ENCODE measurements at places on chromosomes 2 and 18. TPM values are rescaled to one million over a fixed set of nuclear protein-coding genes. Genes with fewer than 3 reads are reported as not detected.

The UGT1A4 gene
- 0.93 TPM for total RNA-seq

The GPR35 gene
- 64.4 TPM for total RNA-seq

The RPE gene
- total RNA-seq: 47.5 TPM

The DUSP19 gene
- total RNA-seq: 2.0 TPM

The EGR4 gene
- total RNA-seq: not detected

The CHRND gene
- not detected for total RNA-seq

The TSPYL6 gene
- not detected for total RNA-seq

The RUFY4 gene
- total RNA-seq: not detected

The GKN2 gene
- total RNA-seq: not detected

The IL1R1 gene
- total RNA-seq: 13.9 TPM

The ACMSD gene
- total RNA-seq: not detected

The CPO gene
- not detected for total RNA-seq

The REG3A gene
- total RNA-seq: 0.79 TPM

The CRYGD gene
- total RNA-seq: not detected

The CWC22 gene
- 13.4 TPM for total RNA-seq

The KCNS3 gene
- 10.7 TPM for total RNA-seq

The LHCGR gene
- total RNA-seq: not detected

The MEX3C gene
- total RNA-seq: 21.3 TPM

The FLACC1 gene
- total RNA-seq: 0.32 TPM

The POTEE gene
- total RNA-seq: 0.22 TPM

The NAB1 gene
- total RNA-seq: 31.7 TPM

The TWSG1 gene
- 25.1 TPM for total RNA-seq

The SERPINB8 gene
- total RNA-seq: 9.2 TPM

The DOK1 gene
- total RNA-seq: 26.5 TPM

The SPP2 gene
- not detected for total RNA-seq

DNA sequence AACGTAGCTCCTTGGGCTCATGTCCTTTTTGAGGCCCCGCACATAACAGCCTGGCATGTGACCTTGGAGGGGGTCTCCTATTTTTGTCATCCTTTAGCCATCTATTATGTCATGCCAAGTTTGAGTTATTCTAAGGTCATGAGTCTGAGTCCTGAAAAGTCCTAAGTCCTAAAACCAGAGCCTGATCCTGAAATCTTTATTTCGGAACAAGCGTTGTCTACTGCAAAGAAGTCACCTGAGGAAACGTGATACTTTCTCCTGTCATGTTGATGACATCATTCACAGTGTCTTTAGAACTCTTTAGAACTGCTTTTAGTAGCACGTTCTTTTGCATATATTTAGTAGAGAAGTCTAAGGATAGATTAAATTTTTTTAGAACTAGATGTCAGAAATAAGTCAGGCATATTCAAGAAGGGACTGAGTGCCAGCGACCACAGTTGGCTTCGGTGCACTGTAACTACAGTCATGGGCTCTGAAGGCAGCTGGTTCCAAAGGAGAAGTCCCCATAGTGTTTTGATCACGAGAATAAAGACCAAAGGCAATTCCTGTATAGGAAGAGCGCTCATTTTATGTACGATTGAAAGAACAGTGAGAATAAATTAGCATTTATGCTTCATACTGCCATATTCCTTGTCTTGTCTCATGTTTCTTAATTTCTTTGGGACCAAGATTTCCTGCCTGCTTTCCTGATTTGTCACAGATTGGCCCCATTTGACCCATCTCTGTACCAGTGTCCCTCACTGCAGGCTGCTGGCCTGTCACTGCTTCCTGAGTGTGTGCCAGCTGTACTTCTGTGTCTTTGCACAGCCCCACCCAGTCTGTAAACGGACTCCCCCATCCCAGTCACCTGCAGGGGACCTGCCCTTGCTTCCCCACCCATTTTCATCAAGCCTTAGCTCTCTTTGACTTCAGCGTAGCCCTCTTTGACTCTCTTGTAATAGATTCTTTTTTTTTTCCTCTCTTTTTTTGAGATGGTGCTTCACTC, 75.8 kb downstream of the ASAP2 start:
- no peak overlapping the region for H3K4me3 ChIP-seq
- H3K36me3 ChIP-seq: no peaks in the 10 kb centered on the region
- no peaks in the 10 kb centered on the region for H3K27me3 ChIP-seq
- DNase-seq: peak; percentile 85

- H3K27me3 ChIP-seq: peaks cover 75% of the 10 kb centered on the region
- H3K27ac ChIP-seq: peak overlapping the region; percentile 61
- no peaks in the 10 kb centered on the region for H3K36me3 ChIP-seq
- H3K4me1 ChIP-seq: peaks cover 17% of the 10 kb centered on the region
- no peak overlapping the region for H3K4me3 ChIP-seq
Observed at GRCh38 chr2:66578054-66578686, 143.2 kb downstream of the MEIS1 start.

GRCh38 chr2:98277162-98277859, 68.9 kb upstream of the CNGA3 start:
- H3K36me3 ChIP-seq: no peaks in the 10 kb centered on the region
- no peak overlapping the region for H3K4me3 ChIP-seq
- H3K27ac ChIP-seq: peak overlapping the region; percentile 55
- H3K27me3 ChIP-seq: no peaks in the 10 kb centered on the region
- peaks cover 4% of the 10 kb centered on the region for H3K4me1 ChIP-seq
- peak; percentile 66 for DNase-seq

GRCh38 chr2:179981085-179981484, 26.0 kb downstream of the CWC22 start:
- H3K4me1 ChIP-seq: no peaks in the 10 kb centered on the region
- H3K4me3 ChIP-seq: no peak overlapping the region
- H3K36me3 ChIP-seq: peaks cover 6% of the 10 kb centered on the region

- H3K4me1 ChIP-seq: no peaks in the 10 kb centered on the region
- H3K27ac ChIP-seq: no peak overlapping the region
- no peaks in the 10 kb centered on the region for H3K36me3 ChIP-seq
- no peak overlapping the region for H3K4me3 ChIP-seq
- no peaks in the 10 kb centered on the region for H3K27me3 ChIP-seq
- DNase-seq: no peak
Observed at GRCh38 chr18:62509779-62510178, 13.0 kb upstream of the ZCCHC2 start.

DNA sequence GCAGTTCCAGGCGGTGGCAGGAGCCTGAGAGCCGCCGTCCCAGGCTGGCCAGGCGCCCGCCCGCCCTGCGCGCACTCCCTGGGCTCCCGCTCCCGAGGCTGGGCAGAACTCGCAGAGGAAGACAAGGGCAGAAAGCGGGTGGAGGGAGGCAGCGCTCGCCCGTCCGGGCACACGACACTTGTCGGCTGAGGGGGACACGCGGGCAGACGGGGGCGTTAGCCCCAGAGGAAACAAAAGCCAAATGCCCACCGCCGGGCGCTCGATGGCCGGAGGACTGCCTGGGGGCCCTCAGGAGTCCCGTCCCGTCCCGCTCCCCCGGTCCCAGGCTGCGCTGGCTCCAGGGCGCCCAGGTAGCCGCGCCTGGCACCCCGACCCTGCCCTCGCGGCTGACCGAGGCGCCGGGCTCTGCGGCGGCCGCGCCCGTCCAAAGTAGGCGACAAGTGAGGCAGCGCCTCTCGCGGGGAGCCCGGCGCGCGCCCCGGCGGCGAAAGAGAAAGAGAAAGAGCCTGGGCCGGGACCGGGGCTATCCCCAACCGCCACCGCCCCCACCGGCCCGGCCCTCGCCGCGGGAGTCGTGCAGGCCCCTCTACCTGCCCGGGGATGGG, 491 bp downstream of the L3MBTL4 start:
- peak; percentile 72 for DNase-seq
- H3K4me3 ChIP-seq: peak overlapping the region; percentile 57
- H3K36me3 ChIP-seq: no peaks in the 10 kb centered on the region
- H3K27ac ChIP-seq: peak overlapping the region; percentile 48
- no peaks in the 10 kb centered on the region for H3K4me1 ChIP-seq
- no peaks in the 10 kb centered on the region for H3K27me3 ChIP-seq

DNA sequence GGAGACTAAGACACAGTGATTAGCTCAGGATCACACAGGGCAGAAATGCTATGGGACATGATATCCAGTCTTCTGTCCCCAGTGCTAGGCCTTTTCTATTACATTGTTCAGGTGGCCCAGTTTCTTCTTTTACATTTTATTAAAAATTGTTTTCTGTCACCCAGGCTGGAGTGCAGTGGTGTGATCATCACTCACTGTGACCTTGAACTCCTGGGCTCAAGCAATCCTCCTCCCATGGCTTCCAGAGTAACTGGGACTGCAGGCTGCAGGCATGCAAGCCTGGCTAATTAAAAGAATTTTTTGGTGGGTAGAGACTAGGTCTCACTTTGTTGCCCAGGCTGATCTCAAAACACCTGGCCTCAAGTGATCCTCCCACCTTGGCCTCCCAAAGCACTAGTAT, 15.4 kb downstream of the PDK1 start:
- no peak overlapping the region for H3K4me3 ChIP-seq
- no peak overlapping the region for H3K27ac ChIP-seq
- no peak for DNase-seq
- H3K4me1 ChIP-seq: no peaks in the 10 kb centered on the region
- H3K36me3 ChIP-seq: no peaks in the 10 kb centered on the region
- H3K27me3 ChIP-seq: no peaks in the 10 kb centered on the region

- no peak within 1 kb of the TSS for H3K27ac ChIP-seq
- H3K4me3 ChIP-seq: peak within 1 kb of the TSS; percentile 23
- peaks cover 3% of the 10 kb centered on the region for H3K27me3 ChIP-seq
- H3K4me1 ChIP-seq: no peaks in the 10 kb centered on the region
- peak; percentile 33 for DNase-seq
- H3K36me3 ChIP-seq: no peaks in the 10 kb centered on the region
Observed at GRCh38 chr2:79512442-79513401, at the start of gene CTNNA2. TSS of gene CTNNA2 (plus strand) at chr2:79513051.

DNA sequence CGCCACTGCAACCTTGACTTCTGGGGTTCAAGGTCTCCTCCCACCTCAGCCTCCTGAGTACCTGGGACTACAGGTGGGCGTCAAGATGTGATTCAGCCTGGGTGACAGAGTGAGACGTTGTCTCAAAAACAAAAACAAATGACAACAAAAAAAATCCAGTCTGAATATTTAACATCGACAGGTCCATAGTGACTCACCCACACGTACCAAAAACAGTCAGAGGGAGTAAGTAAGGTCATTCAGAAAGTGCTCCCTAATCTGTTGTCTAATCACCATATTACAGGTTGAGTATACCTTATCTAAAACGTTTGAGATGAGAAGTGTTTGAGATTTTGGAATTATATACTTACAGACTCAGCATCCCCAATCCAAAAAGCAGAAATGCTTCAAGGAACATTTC, 24.4 kb downstream of the SAP130 start:
- H3K36me3 ChIP-seq: peaks cover 20% of the 10 kb centered on the region
- DNase-seq: no peak
- no peak overlapping the region for H3K27ac ChIP-seq
- no peak overlapping the region for H3K4me3 ChIP-seq
- H3K27me3 ChIP-seq: no peaks in the 10 kb centered on the region

- H3K27ac ChIP-seq: no peak overlapping the region
- no peaks in the 10 kb centered on the region for H3K27me3 ChIP-seq
- no peaks in the 10 kb centered on the region for H3K4me1 ChIP-seq
- no peak for DNase-seq
Observed at GRCh38 chr2:64354857-64355680, 98.9 kb upstream of the LGALSL start.

DNA sequence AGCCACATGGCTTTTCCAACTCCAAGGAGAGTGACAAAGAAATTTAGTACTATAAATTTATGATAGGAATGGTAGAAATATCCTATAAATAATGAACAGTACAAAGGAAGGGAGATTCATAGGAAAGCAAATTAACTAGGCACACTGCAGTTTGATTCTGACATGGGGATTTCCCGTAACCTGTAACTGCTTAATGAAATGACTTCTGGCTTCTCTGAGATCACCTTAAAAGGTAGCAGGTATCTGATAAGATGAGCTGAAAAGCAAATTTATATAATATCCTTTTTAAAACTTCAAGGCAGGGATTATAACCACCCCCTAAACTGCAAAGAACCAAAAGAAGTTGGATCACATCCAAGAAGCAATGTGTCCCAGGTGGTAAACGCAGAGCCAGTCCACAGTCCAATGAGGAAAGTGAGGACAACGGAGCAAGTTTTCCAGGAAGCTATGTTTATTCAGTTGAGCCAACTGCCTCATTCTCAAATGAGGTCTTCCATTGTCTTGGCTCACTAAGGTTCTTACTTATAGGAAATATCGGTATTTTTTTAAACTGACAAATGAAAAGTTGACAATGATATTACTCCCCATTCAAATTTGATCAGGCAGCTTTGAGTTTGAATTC, 43.0 kb downstream of the WIPF1 start:
- H3K36me3 ChIP-seq: no peaks in the 10 kb centered on the region
- DNase-seq: peak; percentile 49
- no peaks in the 10 kb centered on the region for H3K27me3 ChIP-seq
- H3K27ac ChIP-seq: peak overlapping the region; percentile 52

- no peak for DNase-seq
- no peak overlapping the region for H3K27ac ChIP-seq
- H3K4me3 ChIP-seq: no peak overlapping the region
- peaks cover 41% of the 10 kb centered on the region for H3K27me3 ChIP-seq
Observed at GRCh38 chr2:218863021-218863520, 3.5 kb downstream of the WNT6 start.

DNA sequence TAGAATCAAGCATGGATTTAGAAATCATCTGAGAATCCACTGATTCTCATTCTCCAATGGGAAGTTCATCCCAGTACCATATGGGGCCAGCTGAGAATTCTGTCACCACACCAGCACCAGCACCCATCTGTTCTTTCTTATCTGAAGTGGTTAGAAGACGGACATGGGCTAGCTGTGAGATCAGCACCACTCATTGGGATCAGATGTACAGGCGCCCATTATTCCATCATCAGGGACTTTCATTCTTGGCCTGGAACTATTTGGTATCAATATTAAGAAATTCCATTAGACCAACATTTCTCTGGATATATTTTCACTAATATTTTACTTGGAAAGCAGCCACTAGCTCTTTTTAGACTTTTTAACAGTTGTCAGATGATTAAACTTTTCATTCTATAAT, 185.9 kb upstream of the LINC00305 start:
- H3K4me1 ChIP-seq: no peaks in the 10 kb centered on the region
- no peak for DNase-seq
- no peak overlapping the region for H3K4me3 ChIP-seq
- H3K27me3 ChIP-seq: no peaks in the 10 kb centered on the region
- H3K36me3 ChIP-seq: no peaks in the 10 kb centered on the region
- no peak overlapping the region for H3K27ac ChIP-seq

GRCh38 chr2:112075490-112076260, 20.6 kb downstream of the TMEM87B start:
- H3K4me3 ChIP-seq: no peak overlapping the region
- H3K4me1 ChIP-seq: peaks cover 4% of the 10 kb centered on the region
- H3K27me3 ChIP-seq: no peaks in the 10 kb centered on the region
- peak overlapping the region; percentile 38 for H3K27ac ChIP-seq
- no peak for DNase-seq

DNA sequence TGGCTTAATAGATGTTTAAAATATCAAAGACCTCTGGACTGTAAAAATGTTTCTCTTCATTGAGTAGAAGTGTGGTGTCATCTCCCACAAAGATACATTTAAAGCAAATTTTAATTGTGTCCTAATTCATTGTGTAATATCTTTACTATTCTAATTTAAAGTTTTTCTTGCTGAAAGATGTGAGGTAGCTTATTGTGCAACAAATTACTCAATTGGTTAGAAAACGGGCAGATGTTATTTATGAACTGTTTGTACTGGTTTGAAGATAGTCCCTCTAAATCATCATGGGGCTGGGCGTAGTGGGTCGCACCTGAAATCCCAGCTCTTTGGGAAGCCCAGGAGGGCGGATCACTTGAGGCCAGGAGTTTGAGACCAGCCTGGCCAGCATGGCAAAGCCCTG, 65.3 kb downstream of the CYBRD1 start:
- no peaks in the 10 kb centered on the region for H3K27me3 ChIP-seq
- H3K4me1 ChIP-seq: no peaks in the 10 kb centered on the region
- H3K36me3 ChIP-seq: no peaks in the 10 kb centered on the region

Measured in colonic mucosa (tissue), 4 donors.